ENCODE measurements at places on chromosomes 2 and 18. TPM values are rescaled to one million over a fixed set of nuclear protein-coding genes. Genes with fewer than 3 reads are reported as not detected.
A peak's percentile ranks its signal among the peaks of the same experiment; 100 is the strongest.

DNA sequence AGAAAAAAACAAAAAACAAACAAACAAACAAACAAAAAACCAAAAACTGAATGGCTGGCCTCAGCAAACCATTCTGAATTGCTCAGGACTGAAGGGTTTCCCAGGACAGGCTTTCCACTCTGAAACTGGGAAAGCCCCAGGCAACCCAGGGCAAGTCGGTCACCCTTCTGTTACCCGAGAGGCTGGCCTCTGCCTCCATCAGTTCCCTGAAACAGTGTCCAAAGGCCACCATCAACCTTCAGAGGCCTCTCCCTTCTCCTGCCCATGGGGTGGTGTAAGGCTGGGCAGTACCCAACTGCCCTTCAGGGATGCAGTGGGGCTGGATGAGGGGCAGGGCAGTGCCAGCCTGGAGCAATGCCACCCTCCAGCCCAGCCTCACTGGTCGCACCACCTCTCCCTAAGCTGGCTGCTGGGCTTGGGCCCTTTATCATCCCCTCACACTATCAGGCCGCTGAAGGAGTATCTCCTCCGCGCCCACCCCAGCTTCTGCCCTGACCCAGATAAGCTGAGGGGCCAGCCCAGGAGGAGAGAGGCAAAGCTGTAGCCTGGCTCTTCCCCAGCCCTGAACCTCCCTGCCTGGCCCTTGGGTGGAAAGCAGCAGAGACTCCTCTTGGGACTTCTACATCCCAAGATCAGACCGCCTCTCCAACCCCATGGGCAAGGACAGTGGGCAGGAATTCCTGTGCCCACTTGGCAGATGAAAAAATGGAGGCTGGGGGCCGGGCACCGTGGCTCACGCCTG, 35.9 kb downstream of the ZFP36L2 start:
- no peaks in the 10 kb centered on the region for H3K36me3 ChIP-seq
- H3K4me1 ChIP-seq = peaks cover 2% of the 10 kb centered on the region
- H3K4me3 ChIP-seq = no peak overlapping the region
- no peak overlapping the region for H3K27ac ChIP-seq

- no peaks in the 10 kb centered on the region for H3K36me3 ChIP-seq
- no peaks in the 10 kb centered on the region for H3K27me3 ChIP-seq
- H3K4me3 ChIP-seq = no peak overlapping the region
- no peak overlapping the region for H3K27ac ChIP-seq
- no peaks in the 10 kb centered on the region for H3K4me1 ChIP-seq
Measured at GRCh38 chr2:21026479-21027282, 17.2 kb downstream of the APOB start.

TUBA4B gene
- total RNA-seq = 1.9 TPM

IL1RL1 gene
- 2.2 TPM for total RNA-seq

GRCh38 chr2:48197618-48198017, 291.3 kb upstream of the FBXO11 start:
- no peak for DNase-seq
- no peak overlapping the region for H3K4me3 ChIP-seq
- no peaks in the 10 kb centered on the region for H3K36me3 ChIP-seq

DNA sequence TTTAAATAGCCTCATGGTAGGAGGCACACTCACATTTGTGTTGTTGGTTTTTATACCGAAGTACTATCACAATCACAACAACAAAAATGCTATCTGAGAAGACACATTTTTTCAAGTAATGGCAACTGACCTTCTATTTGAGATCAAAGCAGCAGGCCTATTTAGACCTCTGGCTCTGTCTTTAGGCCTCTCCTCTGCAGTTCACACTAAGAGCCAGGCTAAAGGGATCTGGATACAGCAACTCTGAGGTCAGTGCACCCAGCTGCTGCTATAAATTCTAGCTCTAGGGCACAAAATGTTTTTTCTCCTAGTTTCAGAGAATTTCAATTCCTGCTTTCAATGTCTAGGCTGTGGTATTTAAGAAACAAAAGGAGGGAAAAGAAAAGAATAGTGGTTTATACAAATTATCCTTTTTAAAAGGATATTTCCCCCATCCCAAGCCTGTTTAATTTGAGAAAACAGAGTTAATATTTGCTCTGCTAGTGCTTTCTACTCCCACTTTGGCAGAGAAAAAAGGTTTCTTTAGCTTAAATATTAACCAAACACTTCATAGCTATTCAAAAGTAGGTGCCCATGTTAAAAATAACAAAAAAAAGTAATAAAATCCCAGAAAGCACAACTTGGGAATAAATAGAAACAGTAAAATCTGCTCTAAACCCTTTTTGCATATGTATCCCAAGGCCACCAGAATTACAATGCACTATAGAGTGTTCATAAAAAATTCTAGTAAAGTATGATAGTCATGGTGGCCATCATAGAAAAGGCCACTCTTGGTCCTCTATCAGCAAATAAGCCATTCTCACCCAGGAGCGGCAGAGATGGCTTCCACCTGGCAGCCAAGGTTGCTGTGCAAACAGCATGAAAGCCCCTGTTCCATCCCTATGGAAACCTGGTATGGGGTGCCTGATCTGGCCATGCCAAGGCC, 293.6 kb upstream of the SESTD1 start:
- H3K27ac ChIP-seq = no peak overlapping the region
- peak; percentile 30 for DNase-seq
- H3K27me3 ChIP-seq = no peaks in the 10 kb centered on the region
- no peaks in the 10 kb centered on the region for H3K36me3 ChIP-seq

DNA sequence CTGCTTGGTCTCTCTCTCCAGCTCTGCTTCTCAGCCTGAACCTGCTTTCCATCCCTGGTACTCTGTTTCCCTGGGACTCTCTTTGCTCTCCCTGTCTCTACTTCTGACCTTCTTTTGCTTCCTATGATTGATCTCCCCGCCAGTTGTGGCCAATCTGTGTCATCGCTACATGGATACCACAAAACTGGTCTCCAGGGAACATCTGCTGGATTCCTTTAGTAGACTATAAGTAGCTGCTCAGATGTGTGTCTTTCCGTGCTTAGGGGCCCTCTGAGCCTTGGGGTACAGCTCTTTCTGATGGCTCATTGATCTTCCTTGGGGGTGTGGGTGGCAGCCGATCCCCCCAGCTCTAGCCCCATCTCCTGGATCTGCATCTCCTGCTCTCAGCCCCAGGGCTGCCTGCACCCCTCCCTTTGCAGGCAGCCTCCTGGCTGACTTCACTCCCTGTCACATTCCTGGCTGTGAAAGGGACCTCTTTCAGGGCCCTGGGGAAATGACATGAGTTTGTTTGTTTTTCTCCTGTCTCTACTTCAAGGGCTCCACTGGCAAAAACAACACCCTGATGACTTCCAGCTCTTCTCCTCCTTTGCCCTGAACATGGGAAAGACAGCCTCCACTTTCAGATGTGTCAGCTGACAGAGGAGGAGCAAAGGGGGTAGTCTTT, 333.7 kb downstream of the CYP26B1 start:
- H3K4me1 ChIP-seq = no peaks in the 10 kb centered on the region
- no peak overlapping the region for H3K27ac ChIP-seq
- no peak overlapping the region for H3K4me3 ChIP-seq
- H3K36me3 ChIP-seq = no peaks in the 10 kb centered on the region
- no peak for DNase-seq
- H3K27me3 ChIP-seq = no peaks in the 10 kb centered on the region

DNA sequence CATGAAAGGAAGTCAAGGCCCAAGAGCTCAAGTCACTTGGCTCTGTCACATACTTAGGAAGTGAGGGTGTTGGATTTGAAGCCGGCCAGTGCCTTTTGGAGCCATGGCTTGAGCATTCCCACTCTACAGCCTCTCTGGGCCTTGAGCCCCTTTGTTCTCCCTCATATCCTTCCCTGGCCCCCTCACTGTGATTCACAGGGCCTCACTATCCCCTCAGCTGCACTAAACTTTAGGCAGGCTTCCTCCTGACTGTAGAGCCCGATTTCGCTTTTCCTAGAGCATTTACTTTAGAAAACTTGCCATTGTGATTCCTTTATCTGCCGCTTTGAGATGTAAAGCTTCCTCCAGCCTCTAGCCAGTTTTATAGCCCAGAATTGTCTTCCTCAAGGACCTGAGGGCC, 107.6 kb downstream of the FBXO15 start:
- no peak for DNase-seq
- H3K36me3 ChIP-seq = no peaks in the 10 kb centered on the region
- no peaks in the 10 kb centered on the region for H3K4me1 ChIP-seq
- no peak overlapping the region for H3K27ac ChIP-seq
- H3K27me3 ChIP-seq = no peaks in the 10 kb centered on the region
- no peak overlapping the region for H3K4me3 ChIP-seq

IL1A gene
- 0.69 TPM for total RNA-seq

SELENOI gene
- 13.4 TPM for total RNA-seq

CXCR4 gene
- 20.2 TPM for total RNA-seq

DNA sequence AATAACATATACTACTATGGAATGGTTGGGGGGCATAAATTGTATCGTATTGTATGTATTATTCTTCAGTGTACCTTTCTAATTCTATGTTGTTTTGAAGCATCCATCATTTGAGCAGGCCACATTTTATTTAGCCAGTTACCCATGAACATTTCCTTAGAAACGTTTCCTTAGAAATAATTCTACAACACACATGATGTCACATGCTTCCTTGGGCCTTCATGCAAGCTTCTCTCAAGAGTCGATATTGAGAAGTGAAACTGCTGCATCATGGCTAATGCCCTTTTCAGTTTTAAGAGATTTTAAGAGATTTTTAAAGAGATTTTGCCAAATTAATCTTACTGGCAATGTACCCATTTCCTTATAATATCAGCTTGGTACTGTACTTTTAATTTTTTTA, 63.9 kb downstream of the ALPK2 start:
- H3K36me3 ChIP-seq = no peaks in the 10 kb centered on the region
- no peaks in the 10 kb centered on the region for H3K4me1 ChIP-seq
- no peak overlapping the region for H3K4me3 ChIP-seq
- no peak overlapping the region for H3K27ac ChIP-seq
- H3K27me3 ChIP-seq = no peaks in the 10 kb centered on the region
- DNase-seq = no peak

DNA sequence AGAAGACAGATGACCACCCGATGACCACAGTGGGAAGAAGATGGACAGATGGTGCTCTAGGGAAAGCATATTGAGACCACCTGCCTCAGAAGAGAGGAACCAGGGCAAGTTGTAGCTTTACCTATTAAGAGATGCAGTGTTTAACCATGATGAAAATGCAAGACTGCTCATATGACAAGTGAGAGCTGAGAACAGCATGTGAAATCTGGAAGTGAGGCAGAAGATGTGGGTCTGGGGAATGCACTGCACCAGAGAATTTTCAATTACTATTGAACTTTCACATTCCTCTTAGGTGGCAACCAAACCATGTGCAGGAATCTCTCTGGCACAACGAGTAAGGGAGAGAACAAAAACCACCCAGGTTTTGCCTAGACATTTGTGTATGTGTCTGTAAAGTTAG, 184.8 kb upstream of the CRIM1 start:
- no peak for DNase-seq
- H3K4me3 ChIP-seq = no peak overlapping the region
- no peaks in the 10 kb centered on the region for H3K4me1 ChIP-seq
- no peaks in the 10 kb centered on the region for H3K27me3 ChIP-seq

RNPEPL1 gene
- 22.6 TPM for total RNA-seq

DNA sequence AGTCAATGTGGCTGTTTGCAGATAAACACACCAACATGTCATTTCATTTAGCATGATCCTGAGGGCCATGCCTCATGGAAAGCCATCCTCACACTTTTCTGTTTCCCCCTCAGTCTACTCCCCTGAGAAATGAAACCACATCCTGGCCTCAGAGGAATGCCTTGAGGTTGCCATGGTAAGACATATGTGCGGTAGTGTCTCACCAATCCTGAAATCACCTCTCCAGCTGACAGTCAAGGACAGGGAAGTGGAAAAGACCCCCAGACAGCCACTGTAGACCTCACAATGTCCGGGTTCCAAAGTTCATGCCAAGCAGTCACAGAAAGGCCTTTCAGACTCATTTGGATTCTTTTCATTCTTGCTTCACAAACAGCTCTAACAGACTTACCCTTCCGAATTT, 175.2 kb upstream of the PKDCC start:
- H3K4me3 ChIP-seq = no peak overlapping the region
- no peaks in the 10 kb centered on the region for H3K36me3 ChIP-seq
- peaks cover 6% of the 10 kb centered on the region for H3K4me1 ChIP-seq
- no peaks in the 10 kb centered on the region for H3K27me3 ChIP-seq
- no peak overlapping the region for H3K27ac ChIP-seq

DNA sequence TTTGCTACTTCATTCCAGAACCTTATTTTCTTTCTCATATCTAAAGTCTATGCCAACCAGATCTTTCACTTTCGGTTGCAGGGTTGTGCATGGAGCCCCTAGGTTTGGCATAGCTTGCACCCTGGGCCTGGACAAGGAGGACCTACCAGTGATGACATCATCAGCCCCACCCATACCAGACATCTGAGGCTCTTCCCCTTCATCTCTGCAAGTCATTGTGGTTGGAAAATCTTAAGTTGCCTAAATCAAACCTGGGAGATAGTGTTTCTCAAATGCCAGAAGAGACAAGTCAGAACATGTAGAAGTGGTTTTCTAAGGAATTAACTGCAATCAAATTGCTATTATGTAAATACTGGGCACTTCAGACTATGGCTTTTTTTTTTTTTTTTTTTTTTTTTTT, 363.3 kb downstream of the ZNF516 start:
- no peaks in the 10 kb centered on the region for H3K27me3 ChIP-seq
- no peaks in the 10 kb centered on the region for H3K4me1 ChIP-seq
- H3K4me3 ChIP-seq = no peak overlapping the region

DNA sequence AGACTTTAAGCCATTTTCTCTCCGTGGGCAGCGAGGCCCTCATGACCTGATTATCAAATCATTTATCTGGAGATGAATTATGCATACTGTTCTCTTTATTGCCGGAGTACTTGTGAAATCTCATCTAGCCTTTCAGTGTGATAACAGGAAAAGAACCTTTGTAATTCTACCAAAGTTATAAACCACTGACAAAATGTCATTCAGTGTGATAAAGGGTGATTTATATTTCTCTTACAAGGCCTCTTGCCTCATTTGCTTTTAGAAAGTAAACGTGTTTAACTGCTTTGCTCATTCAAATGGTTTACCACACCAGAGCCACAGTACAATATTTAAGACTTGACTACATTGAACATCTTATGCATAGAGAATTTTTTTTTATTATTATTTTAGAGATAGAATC, 13.8 kb downstream of the MTCL1 start:
- H3K27me3 ChIP-seq = no peaks in the 10 kb centered on the region
- H3K36me3 ChIP-seq = no peaks in the 10 kb centered on the region
- H3K4me1 ChIP-seq = no peaks in the 10 kb centered on the region
- H3K27ac ChIP-seq = no peak overlapping the region
- no peak for DNase-seq
- no peak overlapping the region for H3K4me3 ChIP-seq

CNTNAP5 gene
- not detected for total RNA-seq

DNA sequence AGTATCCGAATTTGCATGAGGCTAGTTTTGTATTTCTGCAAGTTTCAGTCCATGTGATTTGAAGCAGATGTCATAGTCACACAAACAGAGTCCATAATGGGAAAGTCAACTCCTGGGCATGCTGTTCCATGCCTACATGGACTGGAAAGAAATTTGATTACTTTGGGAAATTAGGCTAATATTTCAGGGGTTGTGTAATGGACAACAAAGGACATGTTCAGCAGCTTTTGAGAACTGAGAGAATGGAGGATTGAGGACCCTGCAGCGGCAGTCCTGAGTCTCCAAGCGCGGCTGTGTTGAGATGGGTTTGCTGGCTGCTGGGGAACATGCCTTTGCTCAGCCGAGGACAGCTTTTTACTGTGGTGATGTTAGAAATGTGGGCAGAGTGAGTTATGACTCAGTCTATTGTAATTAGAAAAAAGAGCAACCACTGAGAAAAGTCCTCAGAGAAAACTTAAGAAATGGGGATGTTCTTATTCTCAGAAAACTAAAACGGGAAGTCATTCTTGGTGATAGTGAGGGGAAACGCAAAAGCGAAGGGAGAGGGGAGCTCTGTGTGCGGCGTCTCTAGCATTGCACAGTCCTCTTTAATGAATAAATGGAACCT, 149.2 kb downstream of the FAM210A start:
- H3K4me1 ChIP-seq = no peaks in the 10 kb centered on the region
- no peaks in the 10 kb centered on the region for H3K36me3 ChIP-seq
- H3K27ac ChIP-seq = no peak overlapping the region
- DNase-seq = no peak
- H3K4me3 ChIP-seq = no peak overlapping the region

All from ovary (tissue), 10 donors.